ENCODE measurements at places on chromosomes 3 and 15.
A peak's percentile ranks its signal among the peaks of the same experiment; 100 is the strongest.

- no peak for DNase-seq
Observed at GRCh38 chr3:128424508-128425069, 42.1 kb downstream of the DNAJB8 start.

- DNase-seq, result no peak
Observed at GRCh38 chr15:71002316-71002715, 109.7 kb downstream of the LRRC49 start.

- no peak for DNase-seq
Observed at GRCh38 chr3:33577588-33577987, 137.4 kb upstream of the UBP1 start.

DNA sequence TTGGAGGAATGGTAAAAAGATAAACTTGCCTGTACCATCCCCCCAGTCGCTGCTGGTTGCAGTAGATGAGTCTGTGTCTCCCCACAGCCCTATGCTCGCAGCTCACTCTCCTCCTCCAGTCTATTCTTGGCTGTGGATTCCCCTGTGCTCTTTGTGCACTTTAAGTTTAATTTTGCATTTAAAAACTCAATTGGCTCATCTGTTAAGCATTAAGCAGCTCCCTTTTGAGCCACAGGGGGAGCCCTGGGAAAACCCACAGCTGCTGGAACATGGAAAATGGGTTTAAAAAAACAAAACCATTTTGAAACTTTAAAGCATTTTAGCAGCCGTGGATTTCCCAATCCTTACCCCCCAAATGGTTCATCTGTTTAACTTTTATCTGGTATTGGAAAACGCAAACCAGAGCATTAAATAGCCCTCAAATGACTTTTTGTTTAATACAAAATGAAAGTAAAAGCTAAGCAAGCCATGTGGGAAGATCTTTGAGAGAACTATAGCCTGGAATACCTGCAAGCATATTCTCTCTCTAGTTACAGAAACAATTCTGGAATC lies 536.9 kb downstream of the ZIC1 start:
- DNase-seq, result peak; percentile 33

GRCh38 chr3:3110299-3110630 lies at the start of gene IL5RA:
TSS of gene IL5RA (minus strand) at chr3:3110374. CDS start at chr3:3104984, 5,390 bp downstream.
- DNase-seq, result no peak

DNA sequence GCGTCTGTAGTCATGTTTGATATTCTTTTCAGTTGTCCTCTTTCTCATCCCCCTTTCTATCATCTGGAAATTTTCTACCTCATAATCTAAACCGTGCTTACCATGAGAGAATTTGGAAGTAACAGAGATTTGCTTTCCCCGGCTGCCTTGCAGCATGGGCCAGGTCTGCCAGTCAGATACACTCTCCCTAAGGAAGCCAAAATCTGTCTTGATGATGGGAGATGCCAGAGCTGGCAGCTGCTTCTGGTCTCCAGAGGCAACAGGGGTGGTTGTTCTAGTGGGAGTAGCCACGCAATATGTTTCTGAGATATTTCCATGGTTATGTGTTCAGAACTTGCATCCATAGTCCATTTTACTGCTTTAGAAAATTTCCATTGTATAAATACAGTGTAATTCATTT lies 218.9 kb upstream of the RORA start:
- DNase-seq, result no peak

DNA sequence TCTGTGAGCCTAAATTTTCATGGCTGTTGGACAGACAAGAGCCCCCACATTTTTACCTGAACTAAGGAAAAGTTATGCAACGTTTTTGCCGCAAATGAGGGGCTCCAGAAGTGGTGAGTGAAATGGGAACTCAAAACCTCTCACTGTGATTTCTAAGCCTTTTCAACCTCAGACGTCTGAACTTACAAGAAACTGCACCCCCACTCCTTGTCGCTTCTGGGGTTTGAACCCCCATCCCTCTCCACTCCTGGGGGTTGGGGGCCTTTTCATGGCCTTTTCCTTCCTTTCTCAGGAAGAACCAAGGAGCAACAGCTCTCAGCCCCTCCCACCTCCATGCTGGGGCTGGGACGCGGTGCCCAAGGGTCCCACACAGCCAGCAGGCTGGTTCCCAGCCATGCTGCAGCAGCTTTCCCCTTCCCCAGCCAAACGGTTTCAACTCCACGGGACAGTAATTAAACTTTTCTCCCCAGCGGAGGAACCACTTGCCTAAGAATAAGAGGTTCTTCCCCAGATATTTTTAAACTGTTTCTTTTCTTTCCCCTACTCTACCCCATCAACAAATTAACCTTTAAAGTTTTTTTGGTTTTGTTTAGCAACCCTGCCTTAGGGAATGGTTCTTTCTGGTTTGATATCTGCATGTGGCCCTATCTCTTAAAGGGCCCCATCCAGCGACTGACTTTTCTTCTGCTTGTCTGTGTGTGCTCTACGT lies 387.6 kb upstream of the CBLB start:
- DNase-seq, result peak; percentile 15

GRCh38 chr3:100165926-100166550 lies 51.7 kb upstream of the FILIP1L start:
- no peak for DNase-seq

DNA sequence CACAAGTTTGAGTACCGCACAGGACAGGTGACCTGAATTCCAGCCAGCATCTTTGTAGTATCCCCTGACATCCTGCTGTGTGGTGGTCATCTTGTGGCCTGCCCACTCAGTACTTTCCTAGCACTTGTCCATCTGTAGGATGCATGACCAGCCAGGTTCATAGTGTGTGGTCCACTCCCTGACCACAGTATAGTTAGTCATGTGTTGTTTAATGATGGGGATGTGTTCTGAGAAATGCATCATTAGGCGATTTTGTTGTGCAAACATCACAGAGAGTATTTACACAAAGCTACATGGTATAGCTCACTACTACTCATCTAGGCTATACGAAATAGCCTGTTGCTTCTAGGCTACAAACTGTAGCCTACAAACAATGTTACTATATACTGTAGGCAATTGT lies 16.9 kb upstream of the RBPMS2 start:
- no peak for DNase-seq

GRCh38 chr3:70281663-70282062 lies 30.8 kb downstream of the MDFIC2 start:
- DNase-seq, result no peak

GRCh38 chr3:47715928-47716327 lies 65.8 kb downstream of the SMARCC1 start:
- DNase-seq, result no peak

DNA sequence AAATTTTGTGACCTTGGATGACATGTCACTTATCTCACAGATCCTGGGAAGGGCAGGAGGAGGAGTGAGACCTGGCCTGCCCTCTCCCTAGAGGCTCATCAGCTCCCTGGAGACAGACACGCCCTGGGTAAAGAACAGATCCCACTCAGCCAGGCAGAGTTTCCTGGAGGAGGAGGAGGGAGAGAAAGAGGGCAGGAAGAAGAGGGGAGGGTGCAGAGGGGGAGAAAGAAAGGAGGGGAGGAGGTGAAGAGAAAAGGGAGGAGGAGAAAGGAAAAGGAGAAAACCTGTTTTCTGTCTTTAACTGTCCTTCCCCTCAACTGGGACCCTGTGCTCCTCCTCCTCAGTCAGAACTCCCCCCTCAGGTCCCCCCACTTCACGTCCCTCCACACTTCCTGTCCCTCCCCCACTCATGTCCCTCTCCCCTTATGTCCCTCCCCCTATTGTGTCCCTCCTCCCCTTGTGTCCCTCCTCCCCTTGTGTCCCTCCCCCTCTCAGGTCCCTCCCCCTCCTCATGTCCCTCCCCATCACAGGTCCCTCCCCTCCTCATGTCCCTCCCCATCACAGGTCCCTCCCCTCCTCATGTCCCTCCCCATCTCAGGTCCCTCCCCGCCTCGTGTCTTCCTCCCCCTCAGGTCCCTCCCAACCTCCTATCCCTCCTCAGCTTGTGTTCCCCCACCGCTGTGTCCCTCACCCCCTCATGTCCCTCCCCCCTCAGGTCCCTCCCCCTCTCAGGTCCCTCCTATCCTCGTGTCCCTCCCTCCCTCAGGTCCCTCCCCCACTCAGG lies 52.3 kb upstream of the CGNL1 start:
- DNase-seq, result no peak

GRCh38 chr15:85137489-85138168 lies 156.0 kb downstream of the PDE8A start:
- DNase-seq, result no peak

DNA sequence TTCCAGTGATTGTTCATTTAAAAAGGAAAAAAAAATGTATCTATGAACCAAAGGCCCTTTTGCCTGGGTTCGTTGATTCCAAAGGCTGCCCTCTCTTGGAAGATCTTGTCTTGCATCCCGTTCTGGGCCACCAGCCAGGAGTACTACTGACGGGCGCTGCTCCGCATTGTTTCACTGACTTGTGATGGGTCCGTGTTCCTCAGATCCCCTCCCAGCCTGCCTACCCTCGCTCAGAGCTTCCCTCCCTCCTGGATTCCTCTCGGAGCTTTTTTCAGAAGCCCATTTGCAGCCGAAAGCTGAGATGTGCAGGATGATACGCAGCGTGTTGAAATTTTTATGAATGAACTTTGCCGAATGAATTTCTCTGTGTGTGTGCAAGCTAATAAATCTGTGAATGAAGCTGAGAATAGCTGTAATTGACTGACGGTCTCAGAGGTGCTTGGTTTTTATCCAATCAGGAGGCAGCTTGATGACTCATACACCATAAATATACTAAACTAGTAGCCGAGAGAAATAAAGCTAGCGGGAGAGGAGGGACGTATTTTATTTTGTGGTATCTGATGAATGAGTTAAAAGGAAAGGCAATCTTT lies at the start of gene SHC4:
Gene SHC4 (minus strand): TSS at position 396 of the 590 bp plus-strand sequence. CDS start 904 bp downstream, outside the sequence.
- peak; percentile 60 for DNase-seq

- no peak for DNase-seq
Observed at GRCh38 chr3:156729460-156730179, 55.2 kb downstream of the TIPARP start.

- no peak for DNase-seq
Observed at GRCh38 chr3:190534386-190534785, 20.5 kb downstream of the IL1RAP start.

DNA sequence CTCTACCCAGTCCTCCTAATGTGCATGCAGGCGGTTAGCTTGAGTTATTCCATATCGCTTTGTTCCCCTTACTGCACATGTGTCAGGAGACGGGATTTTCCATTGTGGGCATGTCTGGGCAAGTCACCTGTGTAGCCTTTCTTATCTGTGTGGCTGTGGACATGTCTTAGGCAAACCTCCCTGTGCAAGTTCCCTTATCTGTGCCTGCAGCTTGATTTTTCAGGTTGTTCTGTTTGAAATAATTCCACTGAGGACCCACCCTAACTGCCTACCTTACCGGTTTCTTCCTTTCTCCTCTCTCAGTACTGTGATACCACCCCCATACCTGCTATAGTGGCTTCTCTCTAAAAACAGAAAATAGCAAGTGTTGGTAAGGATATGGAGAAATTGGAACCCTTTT lies 113.6 kb downstream of the NEO1 start:
- no peak for DNase-seq

DNA sequence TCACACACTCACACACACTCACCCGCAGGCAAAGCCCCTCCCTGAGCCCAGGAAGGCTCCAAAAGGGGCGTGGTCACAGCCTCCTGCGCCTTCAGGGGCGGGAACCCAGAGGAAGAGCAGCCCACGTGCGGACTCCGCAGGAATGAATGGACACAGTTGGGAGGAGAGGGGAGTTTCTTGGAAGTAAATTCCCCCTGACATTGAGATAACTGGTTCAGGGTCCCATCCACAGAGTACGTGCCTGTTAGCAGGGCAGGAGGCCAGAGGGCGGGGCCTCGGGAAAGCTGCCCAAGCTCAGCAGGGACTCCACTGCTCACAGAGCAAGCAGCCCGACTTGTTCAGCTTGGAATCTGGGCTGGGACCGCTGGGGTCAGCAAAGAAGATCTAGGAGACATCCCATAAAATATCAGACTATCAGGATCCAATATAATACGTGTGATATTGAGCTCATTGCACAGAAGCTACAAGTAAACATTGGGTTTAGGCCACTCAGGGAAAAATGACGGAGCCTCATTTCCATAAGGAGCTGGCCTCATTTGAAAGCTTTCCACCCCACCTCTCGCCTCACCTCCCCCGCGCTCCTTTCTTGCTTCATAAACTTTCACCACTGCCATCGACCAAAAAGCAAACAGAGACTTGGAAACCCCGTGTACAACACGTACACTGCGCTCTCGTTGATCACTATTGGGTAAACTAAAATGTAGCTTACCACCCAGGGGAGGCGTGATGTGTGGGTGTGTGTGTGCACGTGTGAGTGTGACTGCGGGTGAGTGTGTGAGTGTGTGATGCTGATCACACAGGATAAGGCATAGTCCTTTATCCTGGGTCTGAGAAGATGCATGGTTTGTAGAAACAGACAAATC lies 36.0 kb downstream of the TM2D3 start:
- peak; percentile 77 for DNase-seq

- DNase-seq, result no peak
Observed at GRCh38 chr3:58151637-58152036, 59.1 kb downstream of the DNASE1L3 start.

DNA sequence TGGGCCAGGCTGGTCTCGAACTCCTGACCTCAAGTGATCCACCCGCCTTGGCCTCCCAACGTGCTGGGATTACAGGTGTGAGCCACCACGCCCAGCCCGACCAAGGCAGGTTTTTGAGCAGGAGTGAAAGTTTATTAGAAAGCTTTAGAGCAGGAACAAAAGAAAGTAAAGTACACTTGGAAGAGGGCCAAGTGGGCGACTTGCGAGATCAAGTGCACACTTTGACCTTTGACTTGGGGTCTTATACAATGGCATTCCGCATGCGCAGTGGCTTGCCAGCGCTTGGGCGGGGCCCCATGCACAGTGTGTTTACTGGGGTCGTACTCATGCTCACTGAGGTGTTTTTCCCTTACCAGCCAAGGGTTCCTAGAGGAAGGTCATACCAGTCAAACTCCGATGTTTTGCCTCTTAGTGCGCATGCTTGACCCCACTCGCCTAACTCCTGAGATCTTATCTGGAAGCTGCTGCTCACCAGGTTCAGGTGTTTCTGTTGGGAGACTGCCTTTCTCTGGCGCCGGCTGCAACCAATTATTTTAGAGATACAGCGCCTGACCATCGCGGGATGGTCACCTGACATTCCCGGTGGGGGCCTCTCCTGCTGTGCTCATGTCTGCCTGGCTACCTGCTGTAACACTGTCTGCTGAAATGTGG lies 46.9 kb upstream of the FLNB start:
- DNase-seq, result no peak

- no peak for DNase-seq
Observed at GRCh38 chr3:97882975-97883598, 61.3 kb downstream of the CRYBG3 start.

DNA sequence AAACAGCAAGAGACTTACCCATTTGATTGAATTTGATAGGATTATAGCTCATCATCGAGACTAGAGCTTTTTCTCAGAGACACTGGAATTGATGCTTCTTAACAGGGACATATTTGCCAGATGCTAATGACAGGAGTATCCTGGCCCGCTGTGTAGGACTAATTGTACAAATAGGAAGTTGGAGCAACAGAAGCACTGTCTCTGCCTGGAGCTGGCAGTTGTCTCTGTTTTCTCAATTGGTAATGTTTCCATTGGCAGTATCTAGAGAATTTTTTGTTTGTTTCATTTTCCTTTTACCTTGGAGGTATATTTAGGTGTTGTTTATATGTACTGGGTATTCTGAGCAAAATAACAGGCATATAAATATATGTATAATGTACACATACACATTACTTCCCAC lies 8.9 kb upstream of the PCOLCE2 start:
- no peak for DNase-seq

- DNase-seq, result no peak
Observed at GRCh38 chr3:100023150-100023549, 91.2 kb downstream of the FILIP1L start.

GRCh38 chr15:33735637-33736247 lies 232.6 kb upstream of the CHRM5 start:
- peak; percentile 46 for DNase-seq

- no peak for DNase-seq
Observed at GRCh38 chr3:75218577-75218976, 445.6 kb upstream of the FRG2C start.

Measured in WTC11 (cell line).